Melanocyte of skin (primary cell): ENCODE measurements at places on chromosomes 5 and 9. TPM values are rescaled to one million over a fixed set of nuclear protein-coding genes. Genes with fewer than 3 reads are reported as not detected.

The BTNL9 gene
- not detected in 2 replicates for total RNA-seq

The FGF18 gene
- total RNA-seq = 0.15 TPM in 1 of 2 replicates, not detected in the other

The NMUR2 gene
- total RNA-seq = not detected in 2 replicates

The ECSCR gene
- not detected in 2 replicates for total RNA-seq

The ZNF454 gene
- 0.33 TPM in 1 of 2 replicates, not detected in the other for total RNA-seq
